Common myeloid progenitor, CD34-positive (primary cell): ENCODE measurements at places on chromosomes 1 and 21.

DNA sequence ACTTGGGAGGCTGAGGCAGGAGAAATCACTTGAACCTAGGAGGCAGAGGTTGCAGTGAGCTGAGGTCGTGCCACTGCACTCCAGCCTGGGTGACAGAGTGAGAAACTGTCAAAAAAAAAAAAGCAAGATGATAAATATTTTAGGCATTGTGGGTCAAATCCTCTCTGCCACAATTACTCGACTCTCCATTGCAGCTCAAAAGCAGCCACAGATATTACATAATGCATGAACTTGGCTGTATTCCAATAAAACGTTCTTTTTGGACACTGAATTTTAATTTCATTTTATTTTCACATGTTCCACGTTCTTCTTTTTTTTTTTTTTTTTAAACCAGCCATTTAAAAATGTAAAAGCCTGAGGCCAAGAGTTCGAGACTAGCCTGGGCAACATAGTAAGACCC is 69.4 kb downstream of the TCP10L start:
- no peaks in the 10 kb centered on the region for H3K36me3 ChIP-seq
- no peak overlapping the region for H3K27ac ChIP-seq
- peaks cover 5% of the 10 kb centered on the region for H3K4me1 ChIP-seq
- H3K4me3 ChIP-seq, result no peak overlapping the region

- H3K4me3 ChIP-seq, result no peak overlapping the region
- peak; percentile 71 for DNase-seq
- H3K27me3 ChIP-seq, result no peaks in the 10 kb centered on the region
- no peaks in the 10 kb centered on the region for H3K36me3 ChIP-seq
- no peak overlapping the region for H3K27ac ChIP-seq
These were observed 908.2 kb upstream of the ADGRL2 start for GRCh38 chr1:80892539-80892938.

- H3K4me1 ChIP-seq, result no peaks in the 10 kb centered on the region
- H3K27ac ChIP-seq, result no peak overlapping the region
- no peak overlapping the region for H3K4me3 ChIP-seq
- H3K27me3 ChIP-seq, result no peaks in the 10 kb centered on the region
- H3K36me3 ChIP-seq, result peaks cover 11% of the 10 kb centered on the region
These were observed 60.1 kb downstream of the F3 start for GRCh38 chr1:94481473-94481933.

DNA sequence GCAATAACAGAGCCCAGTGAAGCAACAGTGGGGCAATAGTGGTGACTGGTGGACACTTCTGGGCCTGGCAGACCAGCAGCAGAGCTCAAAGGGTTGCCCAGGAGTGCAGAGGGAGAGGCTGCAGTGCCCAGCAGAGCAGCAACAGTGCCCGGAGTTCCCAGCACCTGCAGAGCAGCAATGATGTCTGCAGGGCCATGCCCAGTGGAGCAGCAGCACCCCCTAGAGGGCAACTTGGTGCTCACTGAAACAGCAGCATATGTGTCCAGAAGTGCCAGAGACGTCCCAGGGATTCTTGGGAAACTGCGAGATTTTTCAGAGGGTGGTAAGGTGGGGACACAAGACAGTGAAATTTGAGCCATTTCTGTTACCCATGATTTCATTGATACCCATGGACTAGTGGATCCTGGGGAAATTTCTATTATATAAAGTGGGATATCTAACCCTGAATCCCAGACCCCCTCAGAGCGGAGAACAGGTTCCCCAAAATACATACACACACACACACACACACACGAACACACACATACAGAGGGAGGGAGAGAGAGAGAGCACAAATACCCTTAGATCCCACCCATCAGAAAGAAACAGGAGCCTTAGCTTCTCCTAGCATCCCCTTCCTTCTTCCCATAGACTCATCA is 156.9 kb upstream of the GJB5 start:
- no peaks in the 10 kb centered on the region for H3K36me3 ChIP-seq
- peak; percentile 58 for DNase-seq
- H3K4me1 ChIP-seq, result no peaks in the 10 kb centered on the region
- no peak overlapping the region for H3K4me3 ChIP-seq
- H3K27me3 ChIP-seq, result peaks cover 3% of the 10 kb centered on the region

DNA sequence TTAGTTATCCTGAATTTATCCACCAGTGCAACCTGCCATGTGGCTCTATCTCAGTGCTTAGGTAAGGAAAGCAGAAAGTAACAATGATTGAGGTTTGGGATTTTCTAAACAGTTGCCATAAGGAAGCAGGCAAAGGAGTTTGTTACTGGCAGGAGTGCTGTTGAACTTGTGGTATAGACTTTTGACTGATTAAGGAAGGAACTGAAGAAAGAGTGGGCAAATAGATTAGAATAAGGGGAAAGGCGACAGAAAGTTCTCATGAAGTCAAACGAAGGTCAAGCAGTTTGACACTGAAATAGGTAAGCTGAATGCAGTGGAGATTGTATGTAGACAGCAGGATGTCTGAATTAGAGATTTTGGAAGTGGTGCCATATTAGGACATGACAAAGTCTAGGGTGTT is 24.2 kb upstream of the CR2 start:
- H3K27ac ChIP-seq, result no peak overlapping the region
- no peaks in the 10 kb centered on the region for H3K27me3 ChIP-seq
- DNase-seq, result peak; percentile 30
- no peaks in the 10 kb centered on the region for H3K36me3 ChIP-seq

- no peaks in the 10 kb centered on the region for H3K36me3 ChIP-seq
- H3K4me3 ChIP-seq, result no peak overlapping the region
- peak; percentile 67 for DNase-seq
- H3K27me3 ChIP-seq, result no peaks in the 10 kb centered on the region
- H3K27ac ChIP-seq, result no peak overlapping the region
These were observed 14.9 kb upstream of the CD101 start for GRCh38 chr1:116986421-116987255.

DNA sequence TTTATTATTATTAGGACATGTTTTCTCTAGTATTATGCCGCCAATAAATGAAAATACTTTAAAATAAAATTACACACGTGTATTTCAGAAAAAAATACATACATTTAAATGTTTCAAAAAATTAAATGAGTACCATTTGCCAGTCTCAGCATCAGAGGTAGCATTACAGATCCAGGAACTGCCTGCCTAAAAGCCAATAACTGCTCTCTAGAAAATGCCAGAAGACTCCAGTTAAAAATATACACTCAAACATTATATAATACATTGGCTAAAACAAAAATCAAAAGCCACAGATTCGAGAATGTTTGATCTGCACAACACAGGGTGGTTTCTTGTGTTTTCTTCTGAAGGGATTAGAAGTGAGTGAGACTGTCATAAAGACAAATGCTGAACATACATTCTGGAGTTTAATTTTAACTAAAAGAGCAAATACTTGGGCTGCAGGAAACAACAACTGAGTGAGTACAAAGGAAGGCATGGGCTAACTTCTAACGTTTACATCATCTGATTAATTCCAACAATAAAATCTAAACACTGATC is 105.5 kb downstream of the RERE start:
- H3K36me3 ChIP-seq, result no peaks in the 10 kb centered on the region
- peak overlapping the region; percentile 89 for H3K27ac ChIP-seq
- no peaks in the 10 kb centered on the region for H3K27me3 ChIP-seq
- peak overlapping the region; percentile 33 for H3K4me3 ChIP-seq
- no peak for DNase-seq

DNA sequence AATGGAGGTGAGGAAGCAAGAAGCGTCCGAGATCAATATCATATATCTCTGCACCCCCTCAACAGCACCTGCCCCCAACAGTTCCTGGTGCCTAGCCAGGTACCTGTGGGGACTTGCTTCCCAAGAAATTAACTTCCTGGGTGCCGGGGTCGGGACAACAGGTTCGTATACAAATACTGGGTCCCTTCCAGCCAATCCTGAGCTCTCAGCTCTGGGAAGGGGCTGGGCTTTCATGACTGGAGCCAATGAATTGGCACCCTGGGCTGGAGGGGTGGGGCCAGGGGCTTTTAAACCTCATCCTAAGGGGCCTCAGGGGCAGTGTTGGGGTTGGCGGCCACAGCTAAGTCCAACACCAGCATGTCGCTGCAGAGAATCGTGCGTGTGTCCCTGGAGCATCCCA is at the start of gene PADI3:
Gene PADI3 (plus strand): TSS at position 318 of the 400 bp plus-strand sequence. CDS start 40 bp downstream, at position 358.
- no peak within 1 kb of the TSS for H3K4me3 ChIP-seq
- DNase-seq, result no peak
- peaks cover 57% of the 10 kb centered on the region for H3K4me1 ChIP-seq
- no peaks in the 10 kb centered on the region for H3K27me3 ChIP-seq
- H3K36me3 ChIP-seq, result no peaks in the 10 kb centered on the region

GRCh38 chr1:150626150-150626549 is 3.3 kb downstream of the ENSA start:
- H3K4me3 ChIP-seq, result no peak overlapping the region
- H3K36me3 ChIP-seq, result peaks cover 44% of the 10 kb centered on the region
- no peak for DNase-seq

DNA sequence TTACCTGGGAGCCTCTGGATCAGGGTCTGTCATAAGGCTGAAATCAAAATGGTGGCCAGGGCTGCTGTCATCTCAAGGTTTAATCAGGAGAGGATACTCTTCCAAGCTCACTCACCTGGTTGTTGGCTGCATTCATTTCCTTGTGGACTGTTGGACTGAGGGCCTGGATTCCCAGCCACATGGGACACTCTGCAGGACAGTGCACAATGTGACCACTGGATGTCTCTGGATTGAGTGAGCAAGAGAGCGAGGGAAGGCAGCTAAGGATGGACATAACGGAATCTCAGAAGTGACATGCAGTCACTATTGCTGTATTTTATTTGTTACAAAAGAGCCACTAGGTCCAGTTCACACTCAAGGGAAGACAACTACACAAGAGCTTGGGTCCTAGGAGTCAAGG is 229.1 kb downstream of the S1PR1 start:
- H3K4me3 ChIP-seq, result no peak overlapping the region
- no peaks in the 10 kb centered on the region for H3K4me1 ChIP-seq
- H3K27me3 ChIP-seq, result no peaks in the 10 kb centered on the region
- H3K36me3 ChIP-seq, result no peaks in the 10 kb centered on the region
- H3K27ac ChIP-seq, result no peak overlapping the region

DNA sequence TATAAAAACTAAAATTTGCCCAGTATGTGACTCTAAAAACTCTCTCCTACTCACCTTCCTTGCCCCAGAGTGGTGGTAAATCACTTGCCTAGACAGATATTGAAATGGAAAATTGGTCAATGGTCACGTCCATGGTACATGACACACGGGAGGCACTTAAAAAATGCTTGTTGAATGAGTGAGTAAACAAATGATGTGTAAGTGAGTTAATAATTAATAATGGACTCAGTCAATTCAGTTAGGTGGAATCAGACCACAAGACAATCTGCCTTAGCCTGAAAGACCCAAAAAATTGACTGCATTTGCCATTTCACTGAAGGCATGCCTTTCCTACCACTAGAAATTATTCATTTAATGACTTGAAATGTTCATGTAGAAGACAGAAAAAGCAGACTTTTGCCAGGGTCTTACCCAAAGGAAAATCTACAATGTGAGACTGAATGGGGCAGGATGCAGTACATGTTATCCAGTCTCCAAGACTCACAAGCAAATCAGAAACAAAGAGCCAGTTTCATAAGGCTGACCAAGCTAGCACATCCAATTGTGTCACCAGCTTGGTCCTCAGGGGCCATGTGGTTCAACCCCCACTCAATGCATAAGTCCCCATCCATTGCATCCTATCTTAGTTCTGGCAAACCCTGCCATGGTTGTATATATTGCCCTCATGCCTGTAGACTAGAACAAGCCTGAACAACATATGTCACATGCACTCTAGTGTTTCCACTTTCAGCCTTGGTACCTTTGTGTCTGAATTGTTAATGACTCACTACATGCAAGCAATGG is 73.6 kb downstream of the TBX15 start:
- no peaks in the 10 kb centered on the region for H3K36me3 ChIP-seq
- no peaks in the 10 kb centered on the region for H3K27me3 ChIP-seq
- H3K4me1 ChIP-seq, result no peaks in the 10 kb centered on the region
- H3K27ac ChIP-seq, result no peak overlapping the region

DNA sequence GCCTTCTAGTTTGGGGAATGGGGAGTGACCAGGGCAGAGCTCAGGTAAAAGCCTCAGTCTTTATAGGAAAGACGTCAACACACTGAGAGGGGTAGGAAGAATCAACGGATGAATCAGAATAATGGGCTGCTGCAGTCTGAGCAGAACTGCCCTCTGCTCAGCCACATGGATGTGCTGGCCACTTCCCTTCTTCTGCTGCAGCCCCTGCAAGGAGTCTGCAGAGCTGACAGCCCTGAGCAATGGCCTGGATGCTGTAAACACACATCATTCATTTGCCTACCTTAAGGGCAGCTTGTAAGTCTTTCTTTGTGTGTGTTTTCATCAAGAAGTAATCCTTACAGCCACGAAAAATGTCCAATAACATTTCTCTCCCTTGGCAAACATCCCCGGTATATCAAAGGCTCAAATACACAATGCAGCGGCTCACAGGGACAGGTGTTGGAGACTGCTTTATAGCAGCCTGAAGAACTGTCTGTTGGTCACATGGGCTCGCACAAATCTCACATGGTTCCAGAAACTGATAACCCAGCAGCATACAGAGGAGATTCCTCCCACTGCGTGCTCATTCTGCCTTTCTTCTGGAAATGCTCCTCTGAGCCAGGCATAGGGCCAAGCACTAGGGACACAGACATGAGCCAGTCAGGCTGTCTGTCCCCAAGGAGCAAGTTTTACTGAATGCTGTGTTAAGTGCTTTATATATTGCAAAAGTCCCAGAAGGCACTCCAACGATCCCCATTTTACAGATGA is 110.1 kb downstream of the HMGB4 start:
- H3K4me3 ChIP-seq, result no peak overlapping the region
- H3K27me3 ChIP-seq, result no peaks in the 10 kb centered on the region
- no peaks in the 10 kb centered on the region for H3K36me3 ChIP-seq

- H3K36me3 ChIP-seq, result no peaks in the 10 kb centered on the region
- no peak overlapping the region for H3K27ac ChIP-seq
- H3K27me3 ChIP-seq, result no peaks in the 10 kb centered on the region
- no peak overlapping the region for H3K4me3 ChIP-seq
- no peaks in the 10 kb centered on the region for H3K4me1 ChIP-seq
- DNase-seq, result no peak
These were observed 6.0 kb upstream of the SH2D2A start for GRCh38 chr1:156822680-156823079.
